ENCODE measurements at places on chromosomes 4 and X.

GRCh38 chrX:19177721-19178120 is 55.5 kb upstream of the ADGRG2 start:
- DNase-seq, result no peak

DNA sequence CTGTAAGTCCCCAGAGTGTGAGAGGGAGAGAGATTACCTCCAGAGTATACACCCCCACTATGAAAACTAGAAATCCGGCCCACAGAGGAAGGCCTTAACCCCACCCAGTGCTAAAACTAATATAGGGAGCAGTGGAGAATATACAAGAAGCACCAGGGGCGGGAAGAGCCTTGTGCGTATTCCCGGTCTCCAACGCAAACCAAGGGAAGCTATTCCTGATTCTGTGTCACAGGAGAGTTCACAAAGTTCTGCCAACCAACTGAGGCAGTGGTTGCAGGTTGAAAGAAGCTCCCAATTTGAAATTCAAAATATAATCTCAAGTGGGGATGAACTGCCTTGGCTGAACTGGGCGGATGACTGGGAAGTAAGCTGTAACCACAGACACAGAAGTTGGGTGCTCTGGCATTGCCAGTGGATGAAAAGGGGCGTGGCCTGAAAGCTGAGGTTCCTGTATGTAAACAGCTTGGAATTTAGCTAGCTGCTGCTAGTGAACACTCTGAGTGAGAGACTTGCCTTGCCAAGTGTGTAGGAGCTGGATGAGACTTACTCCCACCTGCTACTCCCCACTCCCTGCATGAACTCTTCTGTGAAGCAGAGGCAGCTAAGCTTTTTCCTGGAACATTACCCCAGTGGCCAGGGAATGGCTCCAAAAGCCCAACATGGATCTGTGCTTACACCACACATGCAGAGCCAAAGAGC is 32.7 kb downstream of the ELF2 start:
- DNase-seq, result peak; percentile 76

GRCh38 chr4:53534684-53535083 is 56.6 kb downstream of the LNX1 start:
- DNase-seq, result no peak

DNA sequence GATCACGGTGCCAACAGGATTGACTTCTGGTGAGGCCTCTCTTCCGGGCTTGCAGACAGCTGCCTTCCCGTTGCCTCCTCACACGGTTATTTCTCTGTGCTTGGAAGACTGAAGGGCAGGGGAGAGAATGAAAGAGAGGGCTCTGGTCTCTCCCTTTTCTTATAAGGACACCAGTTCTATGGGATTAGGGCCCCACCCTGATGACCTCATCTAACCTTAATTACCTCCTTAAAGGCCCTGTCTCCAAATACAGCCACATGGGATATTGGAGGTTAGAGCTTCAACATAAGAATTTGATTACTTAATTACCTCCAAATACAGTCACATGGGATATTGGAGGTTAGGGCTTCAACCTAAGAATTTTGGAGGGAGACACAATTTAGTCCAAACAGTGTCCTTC is 46.5 kb downstream of the EVC start:
- DNase-seq, result no peak

GRCh38 chrX:37993837-37994619 is 12.3 kb upstream of the SYTL5 start:
- no peak for DNase-seq

GRCh38 chrX:33840176-33840575 is 291.9 kb downstream of the FAM47A start:
- no peak for DNase-seq

DNA sequence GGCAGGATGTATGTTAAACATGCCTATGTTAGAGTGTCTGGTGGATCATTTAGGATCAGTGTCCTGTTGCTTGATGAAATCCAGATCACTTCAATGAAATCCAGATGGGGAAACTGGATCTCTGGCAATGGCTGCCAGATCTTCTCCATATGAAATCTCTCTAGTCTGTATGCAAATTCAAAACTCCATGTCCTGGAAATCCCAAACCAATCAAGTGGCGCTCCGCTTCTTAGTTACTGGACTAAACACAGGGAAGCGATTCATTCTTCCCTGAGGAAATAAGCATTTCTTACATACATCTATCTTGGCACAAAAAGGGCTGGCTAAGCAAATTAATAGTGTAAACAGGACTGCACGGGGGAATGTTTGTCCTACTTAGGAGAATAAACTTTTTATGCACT is 94.9 kb downstream of the HDAC8 start:
- no peak for DNase-seq

All from GM23248 (cell line).